Pericardium fibroblast (primary cell): ENCODE measurements at places on chromosomes 16 and 17. TPM values are rescaled to one million over a fixed set of nuclear protein-coding genes. Genes with fewer than 3 reads are reported as not detected.

TEKT1 gene
- not detected in 2 replicates for total RNA-seq

PRDM7 gene
- total RNA-seq: not detected in 2 replicates

MYH2 gene
- 3.5 TPM in 1 of 2 replicates, not detected in the other for total RNA-seq

KRTAP16-1 gene
- total RNA-seq: not detected in 2 replicates

CCL22 gene
- total RNA-seq: not detected in 2 replicates

MPV17L gene
- total RNA-seq: 0.12 TPM in 1 of 2 replicates, not detected in the other

MYH3 gene
- total RNA-seq: 1.3 and 31.8 TPM in 2 replicates

MEIOC gene
- not detected in 2 replicates for total RNA-seq

KAT7 gene
- 14.6 and 17.5 TPM in 2 replicates for total RNA-seq

CLCN7 gene
- total RNA-seq: 64.2 and 80.8 TPM in 2 replicates

KCNH6 gene
- total RNA-seq: not detected in 2 replicates

CA5A gene
- total RNA-seq: not detected in 2 replicates

LCAT gene
- 7.1 and 10.5 TPM in 2 replicates for total RNA-seq

IL34 gene
- 0.23 and 0.68 TPM in 2 replicates for total RNA-seq

PMP22 gene
- total RNA-seq: 173 and 337 TPM in 2 replicates

HOXB3 gene
- 4.1 and 14.0 TPM in 2 replicates for total RNA-seq

RNF43 gene
- not detected in 2 replicates for total RNA-seq

C16orf89 gene
- total RNA-seq: 0.34 and 0.82 TPM in 2 replicates

TMEM132E gene
- total RNA-seq: 0.12 and 0.17 TPM in 2 replicates

SPIRE2 gene
- 3.2 and 3.5 TPM in 2 replicates for total RNA-seq

PDIA2 gene
- 0.09 and 0.12 TPM in 2 replicates for total RNA-seq

KRT9 gene
- total RNA-seq: not detected in 2 replicates

CD300A gene
- total RNA-seq: not detected in 2 replicates

GSDMA gene
- not detected in 2 replicates for total RNA-seq

NOS2 gene
- 0.68 TPM in 1 of 2 replicates, not detected in the other for total RNA-seq

PDILT gene
- total RNA-seq: not detected in 2 replicates

ZG16B gene
- total RNA-seq: 2.1 and 2.5 TPM in 2 replicates

PRKCA gene
- 18.6 and 23.8 TPM in 2 replicates for total RNA-seq

SLC13A5 gene
- under 0.01 TPM in 1 of 2 replicates, not detected in the other for total RNA-seq

BHLHA9 gene
- total RNA-seq: not detected in 2 replicates

SULT1A4 gene
- total RNA-seq: 4.2 and 6.2 TPM in 2 replicates

ABCC11 gene
- under 0.01 TPM in 1 of 2 replicates, not detected in the other for total RNA-seq

TBC1D3E gene
- total RNA-seq: 0.26 TPM in 1 of 2 replicates, not detected in the other

CA4 gene
- not detected in 2 replicates for total RNA-seq

SPATA32 gene
- total RNA-seq: not detected in 2 replicates

ITGB3 gene
- 3.7 and 11.1 TPM in 2 replicates for total RNA-seq

KIF18B gene
- total RNA-seq: 0.77 and 1.9 TPM in 2 replicates

NPIPA5 gene
- 11.1 TPM in 1 of 2 replicates, not detected in the other for total RNA-seq

CORO7 gene
- total RNA-seq: 8.2 and 18.6 TPM in 2 replicates

CMTM1 gene
- 1.4 and 3.7 TPM in 2 replicates for total RNA-seq

TEX14 gene
- total RNA-seq: 0.17 TPM in 1 of 2 replicates, not detected in the other

AANAT gene
- 0.43 TPM in 1 of 2 replicates, not detected in the other for total RNA-seq

FBRS gene
- 19.7 and 25.6 TPM in 2 replicates for total RNA-seq

CTRB1 gene
- not detected in 2 replicates for total RNA-seq

STX8 gene
- 68.2 and 79.4 TPM in 2 replicates for total RNA-seq

TBC1D3H gene
- not detected in 2 replicates for total RNA-seq

CCL7 gene
- not detected in 2 replicates for total RNA-seq

TRPV2 gene
- 3.2 and 7.7 TPM in 2 replicates for total RNA-seq

USP43 gene
- not detected in 2 replicates for total RNA-seq

MAF gene
- total RNA-seq: 13.8 and 27.8 TPM in 2 replicates
